ENCODE measurements at places on chromosomes 7 and 10.

DNA sequence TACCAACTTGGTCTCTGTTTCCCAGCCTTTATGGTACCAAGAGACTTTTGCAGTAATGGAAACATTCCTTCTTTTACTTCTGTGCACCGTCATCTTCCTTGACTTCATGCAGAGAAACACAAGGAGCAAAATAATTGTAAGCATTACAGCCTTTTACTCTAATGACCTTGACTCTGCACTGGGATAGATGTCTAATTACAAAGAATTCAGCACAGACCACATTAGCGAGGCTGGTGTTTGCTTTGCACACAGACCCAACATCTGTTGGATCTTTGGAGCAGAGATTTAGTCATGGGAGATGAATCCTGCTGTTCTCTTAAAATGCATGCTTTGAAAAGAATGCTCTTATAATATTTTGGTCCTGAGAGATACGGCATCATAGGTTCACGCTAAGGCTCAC is 261.6 kb downstream of the TWIST1 start:
- no peak for DNase-seq

DNA sequence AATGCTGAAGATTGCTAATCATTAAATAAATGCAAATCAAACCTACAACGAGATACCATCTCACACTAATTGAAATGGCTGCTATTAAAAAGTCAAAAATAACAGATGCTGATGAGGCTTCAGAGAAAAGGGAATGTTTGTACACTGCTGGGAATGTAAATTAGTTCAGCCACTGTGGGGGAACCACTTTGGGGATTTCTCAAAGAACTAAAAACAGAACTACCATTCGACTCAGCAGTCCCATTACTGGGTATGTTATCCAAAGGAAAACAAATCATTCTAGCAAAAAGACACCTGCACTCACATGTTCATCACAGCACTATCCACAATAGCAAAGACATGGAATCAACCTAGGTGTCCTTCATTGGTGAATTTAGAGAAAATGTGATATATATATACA is 379.0 kb upstream of the CNTNAP2 start:
- DNase-seq, result no peak

GRCh38 chr10:9024210-9024609 is 969.7 kb downstream of the GATA3 start:
- no peak for DNase-seq

DNA sequence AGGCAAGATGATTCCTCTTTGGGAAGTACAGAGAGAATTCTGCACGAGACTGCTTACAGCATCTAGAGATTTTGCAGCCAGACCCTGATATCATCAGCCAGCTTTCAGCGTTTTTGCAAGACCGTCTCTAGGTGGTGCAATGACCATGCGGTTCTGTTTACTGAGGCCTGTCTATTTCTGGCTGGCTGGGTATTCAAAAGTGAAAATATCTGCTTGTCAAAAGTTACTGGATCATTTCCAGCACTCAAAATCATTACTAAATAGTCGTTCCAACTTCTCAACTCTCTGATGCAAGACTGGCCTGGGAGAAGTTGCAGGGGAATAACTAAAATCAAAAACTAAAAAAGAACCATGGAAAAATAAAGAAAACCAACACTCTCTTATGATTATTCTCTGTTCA is 240.1 kb downstream of the ELMO1 start:
- peak; percentile 24 for DNase-seq
